ENCODE measurements at places on chromosomes 6 and 20.

- DNase-seq: no peak
These were observed 3.2 kb upstream of the FOXF2 start for GRCh38 chr6:1386038-1386709.

- DNase-seq: no peak
These were observed 19.3 kb upstream of the NEDD9 start for GRCh38 chr6:11251553-11252360.

DNA sequence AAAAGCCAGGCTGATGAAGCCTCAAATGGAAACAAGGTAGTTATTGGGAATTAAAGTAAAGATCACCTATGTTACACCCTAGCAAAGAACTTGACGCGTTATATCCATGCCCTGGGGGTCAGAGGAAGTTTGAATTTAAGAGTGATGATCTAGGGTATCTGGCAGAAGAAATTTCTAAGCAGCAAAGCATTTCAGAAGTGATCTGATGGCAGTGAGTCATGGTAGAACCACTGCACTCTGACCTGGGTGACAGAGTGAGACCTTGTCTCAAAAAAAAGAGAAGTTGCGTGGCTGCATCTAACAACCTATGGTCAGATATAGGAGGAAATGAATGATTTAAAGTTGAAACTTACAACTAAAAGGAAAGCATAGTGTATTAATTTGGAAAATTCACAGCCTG lies 45.2 kb downstream of the SCP2D1 start:
- DNase-seq: no peak

GRCh38 chr20:49446808-49447207 lies 35.7 kb downstream of the KCNB1 start:
- DNase-seq: no peak

GRCh38 chr6:14934013-14934412 lies 311.9 kb upstream of the JARID2 start:
- no peak for DNase-seq

GRCh38 chr6:100790084-100790483 lies 91.0 kb downstream of the ASCC3 start:
- DNase-seq: no peak

DNA sequence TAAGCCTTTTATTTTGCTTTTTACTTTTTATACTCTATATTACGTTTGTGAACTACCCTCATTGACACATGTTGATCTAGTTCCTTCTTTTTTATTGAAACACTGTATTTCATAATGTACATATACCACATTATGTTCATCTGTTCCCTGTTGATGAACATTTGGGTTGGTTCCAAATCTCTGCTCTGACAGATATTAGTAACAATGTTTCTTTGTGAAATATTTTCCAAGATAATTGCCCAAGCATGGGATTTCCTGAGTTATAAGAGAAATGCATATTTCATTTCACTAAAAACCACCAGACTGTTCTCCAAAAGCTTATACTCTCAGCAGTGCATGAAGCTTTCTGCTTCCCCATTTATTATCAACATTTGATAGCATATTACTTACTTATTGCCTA lies 44.2 kb upstream of the TNFRSF21 start:
- DNase-seq: no peak

GRCh38 chr6:130760006-130760405 lies 67.2 kb upstream of the SMLR1 start:
- DNase-seq: no peak

GRCh38 chr6:77568570-77568969 lies 84.3 kb upstream of the MEI4 start:
- DNase-seq: no peak

DNA sequence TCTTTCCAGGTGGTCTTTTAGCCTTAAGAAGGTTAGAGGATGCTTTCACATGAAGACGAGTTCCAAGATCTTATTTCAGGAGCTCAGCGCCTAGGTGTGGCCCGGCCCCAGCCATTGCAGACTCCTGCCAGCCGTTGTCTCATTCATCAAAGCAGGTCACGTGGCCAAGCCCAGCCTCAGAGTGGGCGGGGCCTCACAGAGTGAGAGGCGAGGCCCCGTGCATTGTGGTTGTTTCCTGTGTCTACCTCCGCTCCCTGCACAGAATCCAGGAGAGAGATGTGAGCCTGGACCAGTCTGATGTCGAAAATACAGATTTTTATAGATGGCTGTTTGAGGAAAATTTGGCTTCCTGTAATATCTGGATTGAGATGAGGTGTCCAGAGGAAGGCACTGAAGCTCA lies 49.2 kb upstream of the CST5 start:
- peak; percentile 49 for DNase-seq

- DNase-seq: no peak
These were observed 17.3 kb upstream of the MATN4 start for GRCh38 chr20:45325371-45325770.

- DNase-seq: no peak
These were observed 31.4 kb upstream of the SEC63 start for GRCh38 chr6:107989166-107990094.

GRCh38 chr6:6946206-6947155 lies 161.3 kb upstream of the RREB1 start:
- DNase-seq: no peak

- DNase-seq: no peak
These were observed 20.4 kb upstream of the CTNNBL1 start for GRCh38 chr20:37673444-37673843.

GRCh38 chr6:34839666-34840352 lies 47.9 kb downstream of the BLTP3A start:
- no peak for DNase-seq

GRCh38 chr6:101401792-101402621 lies 8.5 kb downstream of the GRIK2 start:
- no peak for DNase-seq

DNA sequence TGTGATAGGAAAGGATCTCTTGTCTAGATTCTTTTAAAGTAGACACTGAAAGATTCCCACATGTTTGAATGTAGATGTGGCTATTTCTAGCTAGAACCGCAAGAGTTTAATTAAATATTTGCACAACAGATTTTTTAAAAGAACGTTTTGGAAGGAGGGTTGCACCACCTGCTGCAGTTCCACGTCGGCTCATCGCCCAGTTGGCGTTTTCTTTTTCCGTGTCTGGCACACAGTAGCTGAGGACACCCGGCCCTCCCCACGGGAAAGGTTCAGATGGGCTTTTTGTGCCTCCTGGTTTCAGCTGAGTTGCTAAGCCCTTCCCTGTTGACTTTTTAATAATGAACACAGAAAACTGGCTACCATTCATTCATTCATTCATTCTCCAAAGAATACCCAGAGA lies 41.8 kb upstream of the DOK5 start:
- no peak for DNase-seq

- DNase-seq: no peak
These were observed 282.2 kb upstream of the EPHA7 start for GRCh38 chr6:93701526-93701925.

DNA sequence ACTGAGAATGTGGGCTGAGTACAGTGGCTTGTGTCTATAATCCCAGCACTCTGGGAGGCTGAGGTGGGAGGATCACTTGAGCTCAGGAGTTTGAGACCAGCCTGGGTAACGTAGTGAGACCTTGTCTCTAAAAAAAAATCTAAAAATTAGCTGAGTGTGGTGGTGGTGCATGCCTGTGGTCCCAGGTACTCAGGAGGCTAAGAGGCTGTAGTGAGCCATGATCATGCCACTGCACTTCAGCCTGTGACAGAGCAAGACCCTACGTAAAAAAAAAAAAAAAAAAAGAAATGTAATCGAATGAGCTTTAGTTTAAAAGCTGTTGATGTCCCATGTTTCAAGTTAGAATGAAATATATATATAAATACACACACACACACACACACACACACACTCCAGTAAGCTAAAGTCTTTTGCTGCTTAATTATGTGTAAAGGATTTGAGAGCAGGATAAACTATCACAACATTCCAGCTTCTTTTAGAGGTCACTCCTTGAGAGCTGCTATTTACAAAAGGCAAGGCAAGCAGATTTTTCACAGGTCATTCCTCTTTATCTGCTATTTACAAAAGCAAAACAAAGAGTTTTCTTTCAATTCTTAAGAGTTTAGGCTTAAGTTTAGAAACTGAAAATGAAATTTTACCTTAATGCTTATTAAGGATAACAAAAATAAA lies 4.7 kb upstream of the MICAL1 start:
- no peak for DNase-seq

DNA sequence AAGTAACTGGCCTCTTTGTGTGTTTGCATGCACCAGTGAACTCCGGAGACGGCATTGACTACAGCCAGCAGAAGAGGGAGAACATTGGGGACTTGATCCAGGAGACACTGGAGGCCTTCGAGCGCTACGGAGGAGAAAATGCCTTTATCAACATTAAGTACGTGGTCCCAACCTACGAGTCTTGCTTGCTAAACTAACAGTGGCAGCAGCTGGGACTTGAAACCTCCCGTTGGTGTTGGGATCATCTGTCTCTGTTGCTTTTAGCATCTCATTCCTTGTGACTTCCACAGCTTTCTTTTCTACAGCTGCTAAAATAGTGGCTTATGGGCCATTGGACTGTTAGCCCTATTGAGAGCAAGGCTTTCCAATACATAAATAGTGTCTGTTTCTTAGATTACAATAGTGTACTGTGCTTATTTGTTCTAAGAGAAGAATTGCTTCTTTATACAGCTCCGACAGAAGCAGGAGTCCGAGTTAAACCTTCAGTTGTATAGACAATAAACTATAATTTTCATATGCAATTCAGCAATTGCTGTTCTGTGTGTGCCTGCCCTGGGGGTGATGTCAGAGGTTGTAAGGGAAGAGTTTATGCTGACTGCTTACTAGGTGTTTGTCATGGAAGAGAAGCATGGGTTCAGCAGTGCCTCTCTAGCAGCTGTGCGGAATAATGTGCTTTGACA lies 99.6 kb upstream of the QKI start:
- no peak for DNase-seq

DNA sequence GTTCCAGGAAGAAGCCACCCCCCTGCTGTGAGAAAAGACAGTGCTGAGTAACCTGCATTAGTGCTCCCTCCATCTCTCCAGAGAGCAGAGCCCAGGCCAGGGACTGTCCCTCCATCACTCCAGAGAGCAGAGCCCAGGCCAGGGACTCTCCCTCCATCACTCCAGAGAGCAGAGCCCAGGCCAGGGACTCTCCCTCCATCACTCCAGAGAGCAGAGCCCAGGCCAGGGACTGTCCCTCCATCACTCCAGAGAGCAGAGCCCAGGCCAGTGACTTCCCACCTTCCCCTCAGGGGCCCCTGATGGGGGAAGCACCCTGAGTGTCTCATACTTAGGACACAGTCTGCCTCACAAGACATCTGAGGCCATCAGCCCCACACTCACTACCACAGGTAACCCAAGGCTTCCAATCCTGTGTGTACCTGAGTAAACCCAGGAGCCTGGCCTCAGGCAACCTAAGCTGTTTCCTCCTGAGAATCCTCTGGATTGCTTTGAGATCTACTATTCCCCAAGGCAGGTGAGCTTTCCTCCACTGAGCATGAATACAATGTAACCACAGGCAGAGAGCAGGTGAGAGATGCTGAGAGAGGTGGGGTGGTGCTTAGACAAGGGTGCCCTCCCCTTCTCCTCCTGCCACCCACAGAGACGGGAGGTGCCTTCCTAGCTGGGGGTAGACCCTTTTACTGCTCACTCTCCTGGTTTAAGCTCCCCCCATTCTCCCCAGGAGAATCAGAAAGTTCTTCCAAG lies 4.9 kb downstream of the TBXT start:
- no peak for DNase-seq

- no peak for DNase-seq
These were observed at the start of gene TUBB2B for GRCh38 chr6:3227363-3228045. Gene TUBB2B (minus strand): TSS chr6:3227653. CDS start chr6:3227543, 110 bp downstream.

DNA sequence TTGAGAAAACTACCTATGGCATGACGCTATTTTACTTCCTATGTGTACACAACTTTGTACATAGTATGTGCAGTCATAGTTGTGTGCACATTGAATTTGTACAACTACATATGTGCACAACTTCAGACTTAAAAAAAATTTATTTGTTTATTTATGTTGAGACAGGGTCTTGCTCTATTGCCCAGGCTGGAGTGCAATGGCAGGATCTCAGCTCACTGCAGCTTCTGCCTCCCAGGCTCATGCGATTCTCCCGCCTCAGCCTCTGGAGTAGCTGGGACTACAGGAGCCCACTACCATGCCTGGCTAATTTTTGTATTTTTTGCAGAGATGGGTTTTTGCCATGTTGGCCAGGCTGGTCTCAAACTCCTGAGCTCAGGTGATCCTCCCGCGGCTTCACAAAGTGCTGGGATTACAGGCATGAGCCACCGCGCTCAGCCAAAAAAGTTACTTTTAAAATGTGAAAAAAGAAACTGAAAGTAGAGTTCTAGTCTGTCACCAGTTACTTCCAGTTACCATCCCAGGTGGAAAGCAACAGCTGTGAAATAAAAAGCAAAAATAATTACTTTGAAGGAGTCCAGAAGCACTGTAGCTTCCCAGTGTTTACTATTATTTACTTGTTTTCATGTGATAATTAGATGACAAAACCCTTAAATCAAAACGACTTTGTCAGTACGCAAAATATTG lies 1.7 kb upstream of the ZKSCAN8 start:
- no peak for DNase-seq

DNA sequence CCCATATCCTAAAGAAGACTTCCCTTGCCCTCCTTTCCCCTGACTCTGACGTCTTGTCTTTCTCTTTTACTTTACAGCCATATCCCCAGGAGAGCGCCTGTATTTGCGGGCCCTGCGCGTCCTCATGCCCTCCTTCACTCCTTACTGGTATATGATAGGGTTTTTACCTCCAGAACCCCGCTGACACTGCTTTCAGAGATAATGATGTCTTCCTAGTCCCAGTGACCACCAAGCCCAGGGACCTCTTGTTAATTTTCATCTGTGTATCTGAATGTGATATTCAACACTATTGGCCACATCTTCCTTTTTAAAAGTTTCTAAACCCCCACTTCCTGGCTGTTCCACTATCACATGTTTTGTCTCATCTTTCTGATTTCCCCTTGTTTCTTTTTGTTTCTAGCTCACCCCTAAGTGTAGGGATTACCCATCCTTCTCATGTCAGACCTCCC lies 102.0 kb downstream of the HIVEP1 start:
- no peak for DNase-seq

DNA sequence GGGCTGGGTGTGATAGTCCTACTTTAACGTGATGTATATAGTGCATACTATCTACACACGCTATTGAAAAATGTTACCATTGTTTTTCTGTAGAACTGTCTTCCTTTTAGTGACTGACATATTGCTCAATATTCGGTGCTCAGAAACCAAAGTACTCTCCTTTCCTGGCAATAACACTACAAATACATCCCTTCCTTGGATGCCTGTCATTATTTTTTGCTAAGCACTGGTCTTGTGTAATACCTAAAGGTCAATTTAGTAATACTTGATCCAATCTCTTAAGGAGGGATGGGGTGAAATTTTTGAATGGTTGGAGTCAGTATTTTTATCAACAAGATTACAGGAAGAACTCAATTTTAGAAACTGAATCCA lies 23.9 kb downstream of the CNR1 start:
- no peak for DNase-seq

DNA sequence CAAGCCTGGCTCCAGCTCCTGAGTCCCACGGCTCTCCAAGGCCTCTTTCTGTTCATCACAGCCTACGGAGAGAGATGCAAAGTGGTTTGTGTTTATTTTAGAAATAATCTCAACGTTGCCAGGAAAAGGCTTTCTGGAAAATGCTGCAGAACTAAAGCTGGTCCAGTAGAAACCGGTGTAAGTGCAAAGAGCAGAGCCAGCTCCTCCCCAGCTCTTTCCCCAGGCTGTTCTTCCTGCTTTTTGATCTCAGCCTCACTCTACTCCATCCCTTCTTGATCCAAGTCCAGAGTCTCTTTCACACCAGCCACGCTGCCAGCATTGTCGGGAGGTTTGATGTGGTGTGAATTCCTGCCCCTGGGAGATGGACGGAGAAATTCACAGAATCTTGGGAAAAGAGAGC lies 69.8 kb downstream of the TMEM170B start:
- DNase-seq: no peak
